ENCODE measurements at places on chromosomes 4 and X. TPM values are rescaled to one million over a fixed set of nuclear protein-coding genes. Genes with fewer than 3 reads are reported as not detected.

- no peaks in the 10 kb centered on the region for H3K36me3 ChIP-seq
- H3K4me3 ChIP-seq = no peak overlapping the region
- no peak for DNase-seq
Measured at GRCh38 chr4:57418133-57418532, 307.9 kb upstream of the IGFBP7 start.

The CT45A1 gene
- not detected for total RNA-seq

DNA sequence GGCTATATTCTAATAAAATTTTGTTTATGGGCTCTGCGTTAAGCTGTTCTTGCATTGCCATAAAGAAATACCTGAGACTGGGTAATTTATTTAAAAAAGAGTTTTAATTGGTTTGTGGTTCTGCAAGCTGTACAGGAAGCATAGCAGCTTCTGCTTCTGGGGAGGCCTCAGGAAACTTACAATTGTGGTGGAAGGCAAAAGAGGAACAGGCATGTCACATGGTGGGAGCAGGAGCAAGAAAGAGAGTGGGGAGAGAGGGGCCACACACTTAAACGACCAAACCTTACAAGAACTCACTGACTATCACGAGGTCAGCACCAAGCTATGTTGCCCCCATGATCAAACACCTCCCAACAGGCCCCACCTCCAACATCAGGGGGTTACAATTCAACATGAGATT is 74.0 kb downstream of the FHDC1 start:
- no peaks in the 10 kb centered on the region for H3K4me1 ChIP-seq
- H3K27me3 ChIP-seq = no peaks in the 10 kb centered on the region
- H3K27ac ChIP-seq = no peak overlapping the region
- no peaks in the 10 kb centered on the region for H3K36me3 ChIP-seq

GRCh38 chr4:177367336-177367735 is 57.7 kb downstream of the NEIL3 start:
- no peaks in the 10 kb centered on the region for H3K27me3 ChIP-seq
- peak; percentile 53 for DNase-seq
- H3K27ac ChIP-seq = no peak overlapping the region
- peaks cover 14% of the 10 kb centered on the region for H3K4me1 ChIP-seq

All from activated CD4-positive, alpha-beta T cell treated with anti-CD3 and anti-CD28 coated beads, Interleukin-2, amount 10 ng/mL, durations not matched to agents 7 days and 5 days (primary cell).